NCI-H345 (cell line): ENCODE measurements at places on chromosomes 16 and 17.

DNA sequence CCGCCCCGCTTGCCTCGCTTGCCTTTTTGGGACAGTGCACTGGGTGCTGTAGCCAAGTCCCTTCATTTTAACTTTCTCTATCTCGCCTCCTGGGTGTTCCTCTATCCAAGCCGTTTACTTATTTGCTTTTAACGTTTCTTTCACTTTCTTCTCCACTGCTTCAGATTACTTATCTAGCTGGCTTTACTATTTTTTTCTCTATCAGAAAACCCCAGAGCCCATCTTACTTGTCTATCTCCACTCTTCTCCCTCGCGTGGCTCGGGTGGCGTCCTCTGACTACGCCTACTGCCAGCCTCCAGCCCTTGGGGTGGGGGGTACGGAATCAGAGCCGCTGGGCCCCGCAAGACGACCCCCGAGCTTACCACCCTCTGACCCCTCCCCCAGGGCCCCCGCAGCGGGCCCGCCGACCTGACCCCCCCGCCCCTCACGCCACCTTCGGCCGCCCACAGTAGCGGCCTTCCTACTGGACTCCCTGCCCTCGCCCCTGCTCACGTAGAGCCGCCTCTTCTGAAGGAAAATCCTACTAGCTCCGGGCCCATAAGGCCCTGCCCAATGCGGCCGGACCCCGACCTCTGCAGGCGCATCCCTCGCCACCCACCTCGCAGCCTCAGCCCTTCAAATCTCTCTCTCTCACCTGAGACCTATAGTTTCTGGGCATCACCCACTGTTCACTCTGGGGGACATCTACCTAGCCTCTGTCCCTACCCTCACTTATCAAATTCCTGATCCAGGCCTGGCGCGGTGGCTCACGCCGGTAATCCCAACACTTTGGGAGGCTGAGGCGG lies 1.0 kb upstream of the SLC12A4 start:
- no peak for DNase-seq

DNA sequence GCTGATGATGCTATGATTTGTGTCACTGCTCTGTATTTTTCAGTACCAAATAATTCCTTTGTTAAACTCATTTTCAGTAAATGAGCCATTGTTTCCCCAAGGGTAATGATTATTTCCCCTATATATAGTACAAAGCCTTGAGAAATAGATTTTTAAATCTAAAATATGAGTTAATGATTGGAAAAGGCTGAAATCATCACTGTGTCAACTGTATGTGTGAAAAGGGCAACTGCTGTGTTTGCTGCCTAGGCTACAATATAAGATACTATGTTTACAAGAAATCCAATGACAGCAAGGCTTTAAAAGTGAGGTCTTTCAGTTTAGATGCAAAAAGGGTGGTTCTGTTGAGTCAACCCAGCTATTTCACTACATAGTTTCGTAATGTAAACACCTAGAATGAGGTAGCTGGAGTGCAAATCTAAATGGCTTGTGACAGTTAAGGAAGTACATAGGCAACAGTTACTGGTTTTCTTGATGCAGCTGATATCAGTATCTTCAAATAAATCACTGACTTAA lies 15.3 kb downstream of the NLK start:
- no peak for DNase-seq

DNA sequence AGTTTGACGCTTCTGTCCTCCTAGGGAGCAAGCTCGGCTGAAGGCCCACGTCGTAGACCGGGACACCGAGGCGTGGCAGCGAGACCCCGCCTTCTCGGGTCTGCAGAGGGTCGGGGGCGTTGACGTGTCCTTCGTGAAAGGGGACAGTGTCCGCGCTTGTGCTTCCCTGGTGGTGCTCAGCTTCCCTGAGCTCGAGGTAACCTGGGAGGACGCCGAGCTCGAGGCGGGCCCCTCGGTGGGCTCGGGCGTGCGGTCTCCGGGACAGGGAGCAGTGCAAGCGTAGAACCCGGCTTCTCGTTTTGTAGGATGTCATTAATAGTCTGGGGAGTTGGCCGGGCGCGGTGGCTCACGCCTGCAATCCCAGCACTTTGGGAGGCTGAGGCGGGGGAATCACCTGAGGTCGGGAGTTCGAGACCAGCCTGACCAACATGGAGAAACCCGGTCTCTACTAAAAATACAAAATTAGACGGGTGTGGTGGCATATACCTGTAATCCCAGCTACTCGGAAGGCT lies 715 bp downstream of the ENDOV start:
- no peak for DNase-seq

GRCh38 chr17:38947189-38947588 lies 20.0 kb downstream of the FBXO47 start:
- DNase-seq = no peak

GRCh38 chr16:11611871-11612664 lies 25.3 kb upstream of the LITAF start:
- no peak for DNase-seq

GRCh38 chr17:78425429-78425828 lies 47.0 kb downstream of the PGS1 start:
- no peak for DNase-seq

- DNase-seq = no peak
These were observed 9.5 kb upstream of the IGFBP4 start for GRCh38 chr17:40433551-40434415.
